ENCODE measurements at places on chromosomes 16 and 17.

DNA sequence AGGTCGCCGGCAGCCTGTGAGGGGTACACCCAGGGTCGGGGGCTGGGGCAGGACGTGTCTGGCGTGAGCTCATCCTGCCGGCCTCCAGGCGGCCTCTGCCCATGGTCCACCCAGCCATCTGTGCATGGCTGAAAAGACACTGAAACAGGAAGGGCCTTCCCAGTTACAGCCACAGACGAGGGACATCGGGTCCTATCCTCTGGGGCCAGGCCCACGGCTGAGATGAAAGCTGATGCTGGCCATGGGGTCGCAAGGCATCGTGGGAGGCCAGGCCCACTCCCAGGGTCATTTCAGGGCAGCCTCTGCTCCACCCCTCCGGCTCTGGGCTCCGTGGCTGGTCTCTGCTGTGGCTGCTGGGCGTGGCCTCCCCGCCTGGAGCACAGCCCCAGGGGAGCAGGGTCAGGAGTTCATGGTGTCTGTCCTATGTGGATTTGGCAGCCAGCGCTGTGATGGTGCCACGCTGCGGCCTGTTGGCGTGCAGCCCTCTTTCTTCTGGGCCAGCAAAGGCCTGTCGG lies 16.6 kb upstream of the ATP6V0C start:
- H3K4me3 ChIP-seq = peak overlapping the region; percentile 53
- DNase-seq = peak; percentile 61
- no peaks in the 10 kb centered on the region for H3K36me3 ChIP-seq
- peaks cover 6% of the 10 kb centered on the region for H3K4me1 ChIP-seq
- peaks cover 6% of the 10 kb centered on the region for H3K27me3 ChIP-seq
- H3K27ac ChIP-seq = peak overlapping the region; percentile 36

DNA sequence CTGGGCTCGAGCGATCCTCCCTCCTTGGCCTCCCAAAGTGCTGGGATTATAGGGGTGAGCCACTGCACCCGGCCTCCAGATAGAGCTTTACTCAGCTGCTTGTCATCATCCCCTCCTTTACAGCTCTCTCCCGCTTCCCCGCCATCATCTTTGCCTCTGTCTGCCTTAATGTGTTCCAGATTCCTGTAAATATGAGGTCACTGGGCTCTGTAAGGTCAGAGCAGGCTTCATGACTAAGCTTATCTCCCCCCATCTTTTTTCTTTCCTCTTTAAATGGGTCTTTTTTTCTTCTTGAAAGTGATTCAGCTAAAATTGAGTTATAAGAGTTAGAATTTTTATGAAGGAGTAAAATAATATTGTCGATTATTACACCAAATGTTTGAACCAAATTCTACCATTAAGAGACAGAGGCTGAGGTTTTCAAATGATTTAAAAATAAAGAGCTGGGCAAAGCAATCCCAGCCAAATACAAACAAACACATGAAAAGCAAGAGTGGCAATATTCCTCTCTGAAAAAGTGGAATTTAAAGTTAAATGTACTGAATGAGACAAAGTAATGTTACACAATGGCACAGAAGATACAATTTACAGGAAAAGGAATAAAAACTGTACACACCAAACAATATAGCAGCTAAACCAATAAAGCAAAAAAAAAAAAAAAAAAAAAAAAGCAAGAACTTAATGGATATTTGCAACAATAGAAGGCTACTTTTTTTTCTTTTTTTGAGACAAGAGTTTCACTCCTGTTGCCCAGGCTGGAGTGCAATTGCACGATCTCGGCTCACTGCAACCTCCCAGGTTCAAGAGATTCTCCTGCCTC lies 62.1 kb downstream of the CRISPLD2 start:
- H3K4me3 ChIP-seq = no peak overlapping the region
- no peak for DNase-seq
- no peak overlapping the region for H3K27ac ChIP-seq
- peaks cover 10% of the 10 kb centered on the region for H3K36me3 ChIP-seq

DNA sequence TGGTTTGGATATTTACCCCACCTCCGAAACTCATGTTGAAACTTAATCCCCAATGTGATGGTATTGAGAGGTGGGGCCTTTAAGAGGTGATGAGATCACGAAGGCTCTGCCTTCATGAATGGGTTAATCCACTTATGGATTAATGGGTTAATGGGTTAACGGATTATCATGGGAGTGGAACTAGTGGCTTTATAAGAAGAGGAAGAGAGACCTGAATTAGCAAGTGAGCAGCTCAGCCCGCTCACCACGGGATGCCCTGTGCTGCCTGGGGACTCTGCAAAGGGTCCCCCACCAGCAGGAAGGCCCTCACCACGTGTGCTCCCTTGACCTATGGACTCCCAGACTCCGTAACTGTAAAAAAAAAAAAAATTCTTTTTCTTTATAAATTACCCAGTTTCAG lies 16.5 kb upstream of the GPRC5B start:
- H3K27ac ChIP-seq = no peak overlapping the region
- peaks cover 2% of the 10 kb centered on the region for H3K4me1 ChIP-seq
- no peaks in the 10 kb centered on the region for H3K36me3 ChIP-seq
- H3K4me3 ChIP-seq = no peak overlapping the region

DNA sequence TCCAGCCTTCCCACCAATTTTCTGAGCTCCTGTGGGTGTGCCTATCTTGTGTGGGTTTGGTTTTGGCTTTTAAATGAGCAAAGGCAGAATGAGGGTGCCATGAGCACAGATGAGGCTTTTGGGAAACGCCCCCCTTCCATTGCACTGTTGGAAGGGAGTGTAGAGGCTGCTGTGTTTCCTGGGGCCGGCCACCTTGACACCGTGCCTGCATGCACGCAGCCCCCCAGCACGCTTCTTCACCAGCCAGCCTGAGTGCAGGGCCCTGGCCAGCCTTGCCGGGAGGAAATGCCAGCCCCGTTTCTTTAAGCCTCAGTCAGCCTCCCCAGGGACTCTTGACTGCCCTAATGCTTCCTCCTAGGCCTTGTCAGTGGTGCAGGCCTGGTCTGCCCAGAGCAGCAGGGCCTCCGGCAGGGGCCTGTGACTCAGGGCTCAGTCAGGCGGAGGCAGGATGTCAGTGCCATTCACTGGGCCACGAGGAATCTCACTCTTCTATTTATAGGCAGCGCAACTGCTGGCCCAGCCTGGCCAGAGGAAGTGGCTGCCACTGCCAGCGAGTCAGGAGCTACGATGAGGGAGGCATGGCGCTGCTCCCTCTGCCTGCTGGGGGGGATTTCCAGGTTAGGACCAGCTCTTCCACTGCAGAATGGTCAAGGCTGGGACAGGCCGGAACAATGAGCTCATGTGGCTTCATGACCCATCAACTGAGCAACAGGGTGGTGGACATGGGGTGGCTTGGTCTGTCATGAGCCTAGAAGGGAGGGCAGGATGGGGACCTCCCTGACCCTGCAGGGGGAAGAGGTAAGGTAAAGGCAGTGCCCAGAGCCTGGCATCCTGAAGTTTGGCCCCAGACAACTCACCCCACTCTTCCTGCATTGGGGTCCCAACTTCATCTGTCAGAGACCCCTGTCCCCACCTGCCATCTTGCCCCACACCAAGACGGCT lies 205.2 kb downstream of the RAB11FIP4 start:
- H3K36me3 ChIP-seq = no peaks in the 10 kb centered on the region
- H3K27me3 ChIP-seq = peaks cover 12% of the 10 kb centered on the region
- no peak overlapping the region for H3K27ac ChIP-seq
- H3K4me1 ChIP-seq = peaks cover 4% of the 10 kb centered on the region
- no peak overlapping the region for H3K4me3 ChIP-seq

GRCh38 chr16:10070591-10070990 lies 111.6 kb downstream of the GRIN2A start:
- H3K27me3 ChIP-seq = peaks cover 12% of the 10 kb centered on the region
- H3K36me3 ChIP-seq = peaks cover 10% of the 10 kb centered on the region
- H3K4me3 ChIP-seq = peak overlapping the region; percentile 18

DNA sequence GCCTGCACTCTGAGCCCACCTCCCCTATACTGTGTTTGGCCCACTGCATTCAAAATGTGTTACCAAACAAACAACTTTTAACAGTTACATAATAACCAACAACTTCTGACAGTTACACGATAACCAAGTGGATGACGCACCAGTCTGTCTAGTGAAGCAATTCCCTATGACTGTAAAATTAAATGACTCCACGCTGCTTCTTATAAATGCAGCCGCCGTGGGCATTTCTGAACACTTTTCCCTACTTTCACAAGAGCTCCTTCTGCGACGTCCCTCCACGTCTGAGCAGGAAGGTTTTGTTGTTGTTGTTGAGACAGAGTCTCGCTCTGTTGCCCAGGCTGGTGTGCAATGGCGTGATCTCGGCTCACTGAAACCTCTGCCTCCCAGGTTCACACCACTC lies 27.6 kb downstream of the ZNF276 start:
- DNase-seq = no peak
- no peak overlapping the region for H3K4me3 ChIP-seq
- H3K27ac ChIP-seq = no peak overlapping the region
- H3K36me3 ChIP-seq = no peaks in the 10 kb centered on the region
- H3K27me3 ChIP-seq = no peaks in the 10 kb centered on the region

GRCh38 chr17:29177871-29178749 lies 2.1 kb downstream of the MYO18A start:
- H3K27ac ChIP-seq = peak overlapping the region; percentile 93
- H3K27me3 ChIP-seq = peaks cover 10% of the 10 kb centered on the region
- H3K4me3 ChIP-seq = peak overlapping the region; percentile 93

GRCh38 chr16:78176435-78176834 lies 77.0 kb downstream of the WWOX start:
- H3K4me1 ChIP-seq = no peaks in the 10 kb centered on the region
- H3K4me3 ChIP-seq = no peak overlapping the region
- DNase-seq = no peak
- H3K27me3 ChIP-seq = no peaks in the 10 kb centered on the region
- H3K27ac ChIP-seq = no peak overlapping the region

GRCh38 chr17:8222380-8222629 lies 11.9 kb upstream of the AURKB start:
- H3K27me3 ChIP-seq = peaks cover 47% of the 10 kb centered on the region
- peaks cover 12% of the 10 kb centered on the region for H3K4me1 ChIP-seq
- H3K27ac ChIP-seq = peak overlapping the region; percentile 100

- H3K27me3 ChIP-seq = no peaks in the 10 kb centered on the region
- DNase-seq = no peak
- no peaks in the 10 kb centered on the region for H3K36me3 ChIP-seq
- H3K4me3 ChIP-seq = peak overlapping the region; percentile 88
- peaks cover 5% of the 10 kb centered on the region for H3K4me1 ChIP-seq
Measured at GRCh38 chr17:37642681-37643080, 565 bp downstream of the DDX52 start.

- peaks cover 3% of the 10 kb centered on the region for H3K27me3 ChIP-seq
- H3K36me3 ChIP-seq = peaks cover 10% of the 10 kb centered on the region
- H3K27ac ChIP-seq = no peak overlapping the region
- no peak for DNase-seq
- H3K4me3 ChIP-seq = no peak overlapping the region
- H3K4me1 ChIP-seq = no peaks in the 10 kb centered on the region
Measured at GRCh38 chr17:18888766-18889290, 30.9 kb downstream of the PRPSAP2 start.

DNA sequence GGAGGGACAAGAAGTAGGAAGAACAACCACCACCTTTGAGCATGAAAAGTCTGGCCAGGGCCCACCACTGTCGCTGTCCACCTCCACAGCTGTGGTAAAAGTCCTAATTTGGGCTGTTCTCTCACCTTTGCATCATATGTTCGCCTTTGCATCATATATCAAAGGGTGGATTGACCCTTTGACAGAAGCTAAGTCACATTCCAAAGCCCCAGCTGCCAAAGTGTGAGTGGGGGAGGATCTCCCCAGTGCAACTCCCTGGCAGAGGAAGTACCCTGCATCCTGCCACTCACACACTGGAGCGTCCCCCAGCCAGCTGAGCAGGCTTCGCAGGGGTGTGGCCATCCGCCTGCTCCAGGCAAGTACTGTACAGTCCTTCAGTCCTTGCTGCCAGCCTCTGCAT lies 12.7 kb upstream of the SPECC1 start:
- peak; percentile 15 for DNase-seq
- no peaks in the 10 kb centered on the region for H3K4me1 ChIP-seq
- H3K27me3 ChIP-seq = peaks cover 2% of the 10 kb centered on the region
- no peak overlapping the region for H3K27ac ChIP-seq

DNA sequence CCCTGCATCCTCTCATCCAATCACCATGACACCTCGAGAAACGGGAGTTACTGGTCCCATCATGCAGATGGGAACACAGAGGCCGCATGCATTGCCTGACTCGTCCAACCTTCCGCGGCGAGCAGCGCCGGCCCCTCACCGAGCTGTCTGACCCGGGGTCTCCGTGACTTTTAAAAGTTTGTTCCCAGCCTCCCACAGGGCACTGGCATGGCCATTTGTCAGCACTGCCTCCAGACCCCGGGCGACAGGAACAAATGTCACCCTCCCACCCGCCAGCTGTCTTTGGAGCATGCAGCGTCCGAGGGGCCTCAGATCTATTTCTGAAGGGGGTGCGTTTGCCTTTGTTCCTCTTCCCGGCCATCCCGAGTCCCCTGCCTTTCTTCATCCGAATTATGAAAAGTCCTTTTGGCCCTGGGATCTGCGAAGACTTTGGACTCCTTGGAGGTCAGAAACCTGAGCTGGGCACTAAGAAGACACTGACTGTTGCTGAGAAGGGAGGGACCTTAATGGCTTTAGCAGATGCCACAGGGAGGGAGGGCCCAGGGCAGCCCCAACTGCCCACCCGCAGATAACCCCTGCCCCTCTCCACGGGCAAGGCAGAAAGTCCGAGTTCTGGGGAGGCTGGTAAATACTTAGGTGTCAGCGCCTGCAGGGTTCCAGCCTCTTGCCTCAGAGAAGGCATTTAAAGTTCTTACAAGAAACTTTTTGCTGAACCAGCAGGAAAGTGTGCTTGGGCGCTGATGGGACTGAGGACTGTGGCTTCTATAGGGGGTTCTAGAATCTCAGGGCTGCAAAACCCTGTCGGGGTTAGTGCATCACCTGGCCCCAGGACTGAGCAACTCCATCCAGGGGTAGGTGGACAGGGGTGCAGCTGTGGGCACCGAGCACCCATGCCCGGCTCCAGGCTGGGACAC lies 348.1 kb downstream of the FOXL1 start:
- no peaks in the 10 kb centered on the region for H3K4me1 ChIP-seq
- no peak overlapping the region for H3K4me3 ChIP-seq
- no peak for DNase-seq
- H3K27ac ChIP-seq = no peak overlapping the region

GRCh38 chr16:87778476-87778829 lies 12.7 kb upstream of the KLHDC4 start:
- peak overlapping the region; percentile 46 for H3K4me3 ChIP-seq
- DNase-seq = no peak
- peaks cover 3% of the 10 kb centered on the region for H3K27me3 ChIP-seq

DNA sequence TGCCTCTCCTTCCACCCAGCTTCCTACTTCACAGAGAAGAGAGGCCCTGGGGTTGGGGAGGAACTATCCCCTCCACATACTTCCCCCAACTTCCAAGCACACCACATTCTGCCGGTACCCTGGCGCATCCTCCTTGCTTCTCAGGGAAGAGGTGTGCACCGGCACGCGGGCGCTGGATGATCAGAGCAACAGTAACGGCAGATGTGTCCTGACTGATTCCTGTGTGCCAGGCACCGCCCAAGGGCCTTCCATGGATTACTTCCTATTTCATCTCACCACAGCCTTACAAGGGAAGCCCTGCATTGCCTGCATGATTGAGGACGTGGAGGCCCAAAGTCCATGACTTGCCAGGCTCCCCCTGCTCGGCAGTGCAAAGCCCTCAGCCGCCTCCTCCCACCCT lies 21.1 kb upstream of the MLKL start:
- peaks cover 5% of the 10 kb centered on the region for H3K27me3 ChIP-seq
- no peak overlapping the region for H3K4me3 ChIP-seq
- H3K27ac ChIP-seq = no peak overlapping the region

- no peak overlapping the region for H3K27ac ChIP-seq
- H3K36me3 ChIP-seq = peaks cover 18% of the 10 kb centered on the region
- no peaks in the 10 kb centered on the region for H3K27me3 ChIP-seq
Measured at GRCh38 chr17:78684026-78684425, 98.0 kb downstream of the CYTH1 start.

GRCh38 chr17:7717756-7718350 lies 309 bp downstream of the DNAH2 start:
- H3K4me3 ChIP-seq = peak overlapping the region; percentile 69
- DNase-seq = no peak
- H3K4me1 ChIP-seq = peaks cover 35% of the 10 kb centered on the region
- H3K27ac ChIP-seq = peak overlapping the region; percentile 59
- peaks cover 15% of the 10 kb centered on the region for H3K27me3 ChIP-seq

Data from glutamatergic neuron (in vitro differentiated cells).